ENCODE measurements at places on chromosomes 6 and 20. TPM values are rescaled to one million over a fixed set of nuclear protein-coding genes. Genes with fewer than 3 reads are reported as not detected.

THBS2 gene
- not detected for total RNA-seq

CCN6 gene
- total RNA-seq = not detected

FOXQ1 gene
- total RNA-seq = not detected

SLC22A2 gene
- total RNA-seq = not detected

KPNA5 gene
- total RNA-seq = 16.0 TPM

POM121L2 gene
- not detected for total RNA-seq

FAM217A gene
- not detected for total RNA-seq

HLA-DRB5 gene
- total RNA-seq = 445 TPM

C20orf202 gene
- not detected for total RNA-seq

HDGFL1 gene
- total RNA-seq = not detected

LY6G6D gene
- total RNA-seq = not detected

CDC25B gene
- total RNA-seq = 15.3 TPM

ZC2HC1B gene
- not detected for total RNA-seq

KIF25 gene
- total RNA-seq = not detected

NRSN2 gene
- 28.3 TPM for total RNA-seq

ADGRF5 gene
- total RNA-seq = not detected

DNA sequence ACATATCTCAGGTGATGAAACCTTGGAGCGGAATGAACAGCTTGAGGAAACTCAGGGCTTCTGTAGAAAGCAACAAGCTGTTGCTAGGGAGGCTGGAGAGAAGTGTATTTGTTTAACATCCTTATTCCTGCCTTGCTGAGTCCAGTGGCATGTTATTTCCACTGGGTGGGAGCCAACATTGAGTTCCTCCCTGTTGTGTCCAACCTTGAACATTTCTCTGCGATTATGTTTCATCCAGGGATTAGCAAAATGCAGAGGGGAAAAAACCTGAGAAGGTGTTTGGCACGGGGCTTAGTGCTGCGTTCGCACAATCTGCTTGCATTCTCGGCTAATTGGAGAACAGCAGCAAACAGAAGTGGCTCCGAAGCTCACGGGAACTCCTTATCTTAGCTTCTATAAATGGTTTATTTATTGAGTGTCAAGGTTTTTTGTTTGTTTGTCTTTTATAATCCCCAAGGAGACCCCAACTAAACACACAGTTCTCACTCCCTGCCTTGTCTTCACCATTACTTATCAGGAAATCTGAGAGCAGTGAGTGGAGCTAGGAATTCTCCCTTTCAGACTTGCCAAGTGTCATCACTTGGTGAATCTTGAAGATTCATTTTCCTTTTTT, 412.8 kb downstream of the CDC5L start:
- no peak for DNase-seq

DNA sequence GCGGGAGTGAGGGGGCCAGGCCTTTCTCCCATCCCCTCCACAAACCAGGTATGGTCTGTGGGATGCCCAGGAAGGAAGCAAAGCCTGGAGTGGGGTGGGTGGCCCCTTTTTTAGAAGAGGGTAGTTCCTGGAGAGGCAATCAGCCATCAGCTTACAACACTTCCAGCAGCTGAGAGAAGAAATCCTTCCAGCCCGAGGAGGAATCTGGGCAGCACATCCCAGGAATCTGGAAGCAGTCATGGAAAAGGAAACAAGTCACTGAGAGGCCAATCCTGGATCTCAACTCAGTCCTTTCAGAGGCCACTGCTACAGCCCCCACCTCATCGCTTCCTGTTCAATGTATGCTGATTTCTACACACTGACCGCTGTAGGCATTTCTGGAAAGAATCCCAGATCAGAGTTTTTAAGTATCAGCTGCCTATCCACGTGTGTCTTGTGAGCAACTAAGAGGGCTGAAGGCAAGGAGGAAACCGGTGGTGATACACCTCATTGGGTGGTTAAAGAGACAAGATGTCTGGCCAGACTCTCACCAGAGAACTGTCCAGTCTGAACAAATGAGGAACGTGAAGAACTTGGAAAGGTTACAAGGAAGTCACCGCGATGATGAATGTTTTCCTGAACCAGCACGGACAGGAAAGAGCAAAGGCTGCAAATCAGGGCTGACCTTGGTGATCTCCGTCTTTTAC, 92.9 kb upstream of the SHLD1 start:
- no peak for DNase-seq

GRCh38 chr6:79353226-79353625, 118.7 kb upstream of the HMGN3 start:
- DNase-seq = peak; percentile 20

DNA sequence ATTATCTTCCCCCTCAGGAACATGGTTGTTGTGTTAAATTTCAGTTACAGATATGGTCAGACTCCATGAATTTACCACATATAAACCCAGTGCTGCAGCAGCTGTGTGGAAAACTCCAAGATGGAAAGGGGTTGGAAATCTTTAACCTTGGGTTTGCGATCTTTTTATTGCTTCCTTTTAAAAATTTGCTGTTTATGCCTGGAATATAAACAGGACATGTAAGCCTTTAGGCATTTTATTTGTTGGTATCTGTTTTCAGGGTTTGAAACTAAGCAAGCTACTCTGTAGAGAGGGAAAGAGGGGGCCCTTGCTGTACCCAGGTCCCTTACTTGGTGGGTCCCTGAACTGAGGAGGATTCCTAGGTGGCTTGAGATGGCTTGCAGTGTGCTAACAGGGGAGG, 778 bp downstream of the PKIG start:
- DNase-seq = no peak

- no peak for DNase-seq
Measured at GRCh38 chr20:57753332-57754164, 43.7 kb upstream of the PMEPA1 start.

- peak; percentile 61 for DNase-seq
Measured at GRCh38 chr20:54668271-54669039, 193.1 kb downstream of the DOK5 start.

GRCh38 chr6:107408714-107409113, 50.6 kb downstream of the PDSS2 start:
- no peak for DNase-seq

- no peak for DNase-seq
Measured at GRCh38 chr6:3635482-3635881, 116.0 kb downstream of the PXDC1 start.

GRCh38 chr6:1515781-1516180, 93.9 kb upstream of the FOXC1 start:
- no peak for DNase-seq

DNA sequence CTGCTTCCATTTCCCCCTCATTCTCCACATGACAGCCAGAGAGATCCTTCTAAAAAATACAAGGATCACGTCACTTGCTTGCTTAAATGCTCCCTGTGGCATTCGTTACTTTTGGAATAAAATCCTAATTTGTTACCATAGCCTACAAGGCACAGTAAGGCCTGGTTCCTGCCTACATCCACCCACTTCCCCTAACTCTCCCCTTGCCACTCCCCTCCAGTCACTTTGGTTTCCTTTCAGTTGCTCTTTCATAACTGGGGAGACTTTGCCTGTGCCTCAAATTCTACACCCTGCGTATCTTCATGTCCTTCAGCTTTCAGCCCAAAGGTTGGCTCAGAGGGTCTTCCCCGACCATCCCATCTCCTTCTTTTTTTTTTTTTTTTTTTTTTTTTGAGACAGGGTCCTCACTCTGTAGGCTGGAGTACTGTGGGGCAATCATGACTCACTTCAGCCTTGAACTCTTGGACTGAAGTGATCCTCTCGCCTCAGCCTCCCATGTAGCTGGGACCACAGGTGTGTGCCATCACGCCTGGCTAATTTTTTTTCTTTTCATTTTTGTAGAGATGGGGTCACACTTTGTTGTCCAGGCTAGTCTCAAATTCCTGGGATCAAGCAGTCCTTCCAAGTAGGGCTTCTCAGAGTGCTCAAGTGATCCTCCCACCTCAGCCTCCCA, 12.5 kb downstream of the ID1 start:
- no peak for DNase-seq

- peak; percentile 70 for DNase-seq
Measured at GRCh38 chr20:61884571-61885389, 180.9 kb downstream of the TAF4 start.

- no peak for DNase-seq
Measured at GRCh38 chr6:41724586-41725501, 10.6 kb downstream of the TFEB start.

DNA sequence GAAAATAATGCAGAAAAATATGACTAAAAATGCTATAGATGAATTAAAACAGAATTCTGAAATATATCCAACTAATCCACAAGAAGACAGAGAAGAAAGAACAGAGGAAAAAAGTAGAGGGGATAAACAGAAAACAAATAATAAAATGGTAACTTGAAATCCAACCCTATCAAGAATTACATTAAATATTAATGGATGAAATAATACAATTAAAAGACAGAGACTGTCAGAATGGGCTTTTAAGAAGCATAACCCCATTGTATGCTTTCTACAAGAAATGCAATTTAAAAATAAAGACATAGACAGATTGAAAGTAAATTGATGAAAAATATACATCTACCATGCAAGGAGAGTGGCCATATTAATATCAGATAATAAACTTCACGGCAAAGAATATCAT, 15.4 kb downstream of the NHLRC1 start:
- DNase-seq = no peak

- DNase-seq = peak; percentile 44
Measured at GRCh38 chr6:99589290-99589672, 17.4 kb upstream of the PRDM13 start.

- no peak for DNase-seq
Measured at GRCh38 chr20:15163632-15164031, 826.2 kb upstream of the FLRT3 start.

- DNase-seq = no peak
Measured at GRCh38 chr20:33785503-33785902, 25.6 kb upstream of the CHMP4B start.

DNA sequence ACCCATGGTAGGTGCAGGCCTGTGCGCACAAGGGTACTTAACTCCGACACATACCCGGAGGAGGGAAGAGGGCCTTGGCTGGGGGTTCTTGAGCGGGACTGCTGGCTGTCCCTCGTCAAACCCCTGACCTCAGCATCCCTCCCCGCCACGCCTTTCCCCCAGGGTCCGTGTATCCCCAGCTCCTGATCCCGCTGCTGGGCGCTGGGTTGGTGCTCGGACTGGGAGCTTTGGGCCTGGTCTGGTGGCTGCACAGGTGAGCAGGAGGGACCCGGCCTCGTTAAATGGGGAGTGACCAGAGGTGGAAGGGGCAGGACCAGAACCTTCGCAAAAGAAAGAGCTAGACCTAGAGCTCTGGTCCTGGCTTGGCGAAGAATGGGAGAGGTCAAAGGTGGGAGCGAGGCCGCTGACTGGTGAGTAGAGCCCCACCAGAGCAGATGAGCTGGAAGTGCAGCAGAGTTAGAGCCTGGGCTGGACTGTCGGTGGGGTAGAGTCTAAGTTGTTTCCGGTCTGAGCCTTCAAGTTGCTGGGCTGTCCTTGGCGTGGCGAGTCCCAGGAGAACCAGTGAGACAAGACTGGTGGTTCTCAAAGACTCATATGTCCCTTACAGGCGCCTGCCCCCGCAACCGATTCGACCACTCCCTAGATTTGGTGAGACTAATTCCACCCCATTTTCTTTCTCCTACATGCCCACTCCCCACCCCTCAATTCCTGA, 963 bp downstream of the MPIG6B start:
- no peak for DNase-seq

- no peak for DNase-seq
Measured at GRCh38 chr20:60669211-60669610, 582.9 kb upstream of the CDH4 start.

- DNase-seq = no peak
Measured at GRCh38 chr20:33178726-33179125, 10.8 kb downstream of the BPIFA2 start.

GRCh38 chr6:23526526-23526925, 599.5 kb upstream of the NRSN1 start:
- no peak for DNase-seq

GRCh38 chr20:19757487-19758132, 448 bp upstream of the RIN2 start:
- DNase-seq = no peak

- no peak for DNase-seq
Measured at GRCh38 chr6:139846538-139847456, 472.3 kb upstream of the CITED2 start.

GRCh38 chr6:154457046-154457713, 53.3 kb downstream of the CNKSR3 start:
- no peak for DNase-seq

DNA sequence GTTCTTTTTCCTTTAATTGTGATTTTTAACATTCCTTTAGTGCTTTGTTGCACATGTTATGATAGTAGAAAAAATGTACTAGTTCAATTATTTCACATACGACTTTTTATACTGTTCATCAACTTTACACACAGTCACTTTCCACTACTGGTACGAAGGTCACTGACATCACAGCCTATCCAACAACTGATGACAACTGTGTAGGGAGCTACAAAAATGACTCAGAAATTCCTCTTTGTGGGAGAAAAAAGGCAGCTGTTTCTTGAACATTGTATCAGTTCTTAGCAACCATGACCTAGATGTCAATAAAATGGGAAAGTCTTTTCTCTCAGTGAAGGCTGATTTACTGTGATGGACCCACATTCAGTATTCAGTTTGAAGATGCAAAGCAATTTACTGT, 7.0 kb upstream of the ID4 start:
- DNase-seq = no peak

DNA sequence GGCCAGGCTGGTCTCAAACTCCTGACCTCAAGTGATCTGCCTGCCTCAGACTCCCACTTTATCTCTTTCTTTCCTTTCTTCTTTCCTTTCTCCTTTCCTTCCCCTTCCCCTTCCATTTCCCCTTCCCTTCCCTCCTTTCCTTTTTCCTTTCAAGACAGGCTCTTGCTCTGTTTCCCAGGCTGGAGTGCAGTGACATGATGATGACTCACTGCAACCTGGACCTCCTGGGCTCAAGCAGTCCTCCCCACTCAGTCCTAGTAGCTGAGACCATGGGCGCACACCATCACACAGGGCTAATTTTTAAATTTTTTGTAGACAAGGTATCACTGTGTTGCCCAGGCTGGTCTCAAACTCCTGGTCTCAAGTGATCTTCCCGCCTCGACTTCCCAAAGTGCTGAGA, 377.6 kb upstream of the ZFP64 start:
- DNase-seq = no peak

GRCh38 chr6:37354526-37355384, 972 bp downstream of the RNF8 start:
- DNase-seq = peak; percentile 66

DNA sequence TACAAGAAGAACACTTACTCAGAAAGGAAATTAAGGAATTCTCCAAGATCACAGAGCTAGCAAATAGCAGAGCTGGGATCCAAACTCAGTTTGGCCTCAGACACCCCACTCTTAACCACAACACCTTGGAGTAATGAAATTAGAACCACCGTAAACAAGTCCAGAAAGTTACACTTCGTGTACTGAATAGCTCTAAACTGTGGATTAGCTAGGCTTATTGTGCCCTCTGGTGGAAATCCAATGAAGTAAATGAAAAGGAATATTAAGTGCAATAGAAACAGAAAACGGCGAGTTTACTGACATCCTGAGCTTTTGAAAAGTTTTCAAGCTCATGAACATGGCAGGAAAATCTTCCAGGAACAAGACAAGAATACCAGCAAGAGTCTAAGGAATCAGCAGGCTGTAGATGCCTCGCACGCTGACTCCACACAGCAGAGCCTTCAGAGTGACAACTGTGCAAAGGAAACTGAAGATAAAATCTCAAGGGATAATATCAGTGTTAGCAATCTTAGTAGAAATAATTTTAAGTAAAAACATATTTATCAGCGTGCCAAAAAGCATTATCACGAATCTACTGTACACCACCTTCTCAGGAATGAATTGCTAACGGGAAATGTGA, 34.6 kb downstream of the FBXO5 start:
- DNase-seq = peak; percentile 80

- DNase-seq = no peak
Measured at GRCh38 chr6:12344296-12344695, 54.1 kb downstream of the EDN1 start.
